ENCODE measurements at places on chromosomes 11 and 22.
A peak's percentile ranks its signal among the peaks of the same experiment; 100 is the strongest.

GRCh38 chr11:40924915-40925314 is 534.5 kb downstream of the LRRC4C start:
- DNase-seq, result no peak

GRCh38 chr11:120431633-120432032 is 79.9 kb upstream of the GRIK4 start:
- DNase-seq, result peak; percentile 13

DNA sequence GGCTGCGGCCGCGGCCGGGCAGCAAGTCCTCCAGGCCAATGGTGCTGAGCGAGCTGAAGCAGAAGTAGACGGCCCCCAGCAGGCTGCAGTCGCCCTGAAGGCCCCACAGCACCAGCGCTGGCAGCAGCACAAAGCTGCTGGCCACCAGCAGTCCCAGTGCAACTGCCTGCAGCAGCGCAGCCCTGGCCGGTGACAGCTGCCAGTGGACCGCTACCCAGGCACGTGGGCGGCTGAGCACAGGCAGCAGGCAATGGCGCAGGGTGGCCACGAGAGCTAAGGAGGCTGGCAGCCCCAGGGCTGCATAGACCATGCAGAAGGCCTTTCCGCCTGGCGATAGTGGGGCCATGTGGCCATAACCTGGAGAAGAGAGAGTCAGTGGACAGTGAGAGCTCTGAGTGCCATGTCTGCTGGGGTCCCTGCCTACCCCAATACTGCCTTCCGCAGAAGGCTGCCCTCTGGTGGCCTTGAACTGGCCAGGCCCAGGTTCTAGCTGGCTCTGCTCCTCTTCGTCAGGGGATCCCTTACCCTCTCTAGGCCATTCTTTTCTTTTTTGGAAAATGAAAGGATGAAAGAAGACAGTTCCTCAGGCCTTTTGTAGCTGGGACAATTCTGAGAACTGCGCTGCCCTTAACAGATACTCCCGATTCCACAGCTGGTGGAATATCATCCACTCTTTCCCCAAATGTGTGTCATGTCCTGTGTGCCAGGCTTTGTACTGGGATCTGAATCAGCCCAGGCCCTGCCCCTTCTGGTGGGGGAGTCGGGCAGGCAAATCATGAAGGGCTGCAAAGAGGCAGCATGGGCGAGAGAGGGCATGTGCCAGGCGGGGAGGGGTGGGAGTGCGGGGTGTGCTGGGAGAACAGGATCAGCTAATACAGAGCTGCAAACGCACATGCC is 1.8 kb downstream of the KCNK7 start:
- no peak for DNase-seq

GRCh38 chr11:96293598-96294021 is 49.4 kb downstream of the MAML2 start:
- no peak for DNase-seq

- no peak for DNase-seq
Measured at GRCh38 chr11:117830072-117830471, 5.5 kb upstream of the FXYD2 start.

DNA sequence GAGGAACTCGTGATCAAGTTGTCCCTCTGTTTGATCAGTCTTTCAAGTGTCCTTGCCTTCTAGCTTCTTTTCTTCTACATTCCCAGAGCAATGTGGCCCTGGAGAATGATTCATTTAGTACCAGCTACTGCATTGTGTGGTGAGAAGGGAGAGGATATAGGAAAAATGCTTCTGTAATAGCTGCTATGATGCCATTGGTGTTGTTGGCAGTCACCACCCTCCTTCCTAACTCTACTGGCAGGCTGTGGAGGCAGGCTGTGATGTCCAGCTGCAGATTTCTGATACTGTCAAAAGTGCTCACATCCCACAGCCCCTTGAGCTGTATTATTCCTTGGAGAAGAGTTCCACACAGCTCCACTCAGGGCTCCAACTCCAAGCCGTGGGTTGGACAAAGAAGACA is 52.8 kb downstream of the ENDOD1 start:
- no peak for DNase-seq

DNA sequence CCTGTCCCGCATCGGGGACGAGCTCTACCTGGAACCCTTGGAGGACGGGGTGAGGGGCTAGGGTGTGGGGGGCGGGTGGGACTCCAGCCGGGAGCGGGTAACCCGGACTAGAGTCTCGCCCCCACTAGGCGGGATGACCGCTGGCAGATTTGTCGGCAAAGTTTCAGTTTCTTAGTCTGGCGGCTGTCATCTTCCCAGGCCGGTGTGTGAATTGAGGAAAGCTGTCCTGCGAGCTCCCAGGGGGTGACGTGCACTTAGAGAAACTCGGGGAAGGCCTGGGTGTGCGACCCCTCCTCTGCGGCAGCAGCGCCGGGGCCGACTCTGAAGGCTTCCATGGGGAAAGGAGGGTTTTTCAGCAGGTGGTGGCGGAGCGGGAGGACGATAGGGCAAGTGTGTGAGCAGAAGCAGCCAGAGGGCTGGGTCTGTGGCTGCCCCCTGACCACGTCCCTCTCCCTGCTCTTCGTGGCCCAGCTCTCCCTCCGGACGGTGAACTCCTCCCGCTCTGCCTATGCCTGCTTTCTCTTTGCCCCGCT is 463 bp downstream of the RAD9A start:
- DNase-seq, result no peak

DNA sequence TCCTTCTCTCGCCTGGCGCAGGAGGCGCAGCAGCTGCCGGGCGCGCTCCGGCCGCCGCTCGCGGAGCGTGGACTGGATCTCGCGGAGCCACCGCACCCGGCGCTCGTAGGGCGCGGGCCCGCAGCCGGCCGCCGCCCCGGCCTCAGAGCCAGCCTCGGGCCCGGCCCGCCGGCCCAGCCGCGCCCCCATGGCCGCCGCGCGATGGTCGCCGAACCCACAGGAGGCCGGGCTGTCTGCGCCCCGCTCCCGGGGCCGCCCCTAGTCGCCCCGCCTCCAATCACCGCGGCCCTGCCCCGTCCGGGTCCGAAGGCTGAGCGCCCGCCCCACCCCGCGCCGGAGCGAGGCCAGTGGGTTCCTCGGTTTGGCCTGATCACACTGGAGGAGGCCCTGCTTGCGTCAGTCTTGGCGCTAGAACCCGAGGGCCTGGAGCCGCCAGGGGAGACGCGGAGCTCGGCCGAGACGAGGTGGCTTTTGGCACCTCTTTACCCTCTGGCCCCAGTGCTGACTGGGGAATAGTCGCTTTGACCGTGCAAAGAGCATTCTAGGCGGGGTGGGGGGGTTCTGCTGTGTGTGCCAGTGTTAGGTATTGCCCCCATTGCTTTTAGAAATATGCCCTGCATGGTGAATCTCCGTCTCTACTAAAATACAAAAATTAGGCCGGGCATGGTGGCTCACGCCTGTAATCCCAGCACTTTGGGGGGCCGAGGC is at the start of gene LRRC75B:
LRRC75B (minus strand) TSS at position 223 of the 708 bp plus-strand sequence; CDS start at position 189, 34 bp downstream.
- peak; percentile 78 for DNase-seq

- no peak for DNase-seq
Measured at GRCh38 chr11:47980907-47981621, 705 bp downstream of the PTPRJ start.

Data from H54 (cell line).